Activated naive CD4-positive, alpha-beta T cell treated with anti-CD3 and anti-CD28 coated beads, Interleukin-2, amount 50 U/mL, for 72 hours (primary cell): ENCODE measurements at places on chromosomes 5 and 9.

DNA sequence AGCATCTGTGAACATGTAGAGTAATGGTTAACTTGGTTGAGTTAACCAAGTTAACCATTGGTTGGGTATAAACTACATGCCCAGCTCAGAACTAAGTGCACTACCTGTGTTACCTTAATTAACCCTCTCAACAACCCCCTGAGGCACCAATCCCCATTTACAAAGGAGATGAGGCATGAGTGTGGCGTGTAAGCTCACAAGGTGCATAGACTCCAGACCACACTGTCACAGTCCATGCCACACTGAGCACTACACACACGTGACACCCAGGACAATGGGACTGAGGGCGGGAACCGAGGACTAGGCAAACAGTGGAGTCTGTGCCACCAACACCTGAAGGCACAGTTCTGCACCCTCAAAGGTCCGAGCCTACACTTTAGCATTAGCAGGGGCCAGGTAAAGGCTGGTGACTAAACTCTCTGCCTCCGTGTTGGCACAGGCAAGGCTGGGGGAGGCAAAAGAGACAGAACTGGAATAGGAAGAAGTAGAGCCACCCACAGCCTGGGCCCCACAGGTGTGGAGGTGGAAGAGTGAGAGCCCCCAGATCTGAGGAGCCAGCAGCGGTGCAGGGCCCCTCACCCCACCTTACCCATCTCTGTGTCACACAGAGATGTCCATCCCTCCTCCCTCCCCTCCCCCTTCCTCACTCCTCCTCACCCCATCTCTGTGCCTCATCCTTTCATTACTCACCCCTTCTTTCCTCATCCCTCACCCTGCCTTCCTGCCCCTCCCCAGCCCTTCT is 2.2 kb upstream of the DNAJB5 start:
- no peak for DNase-seq

GRCh38 chr9:109969573-109970237 is 189.7 kb downstream of the PALM2AKAP2 start:
- DNase-seq = no peak

GRCh38 chr5:162752612-162753011 is 684.8 kb upstream of the CCNG1 start:
- no peak for DNase-seq

GRCh38 chr5:161481922-161482321 is 64.6 kb downstream of the GABRB2 start:
- no peak for DNase-seq

DNA sequence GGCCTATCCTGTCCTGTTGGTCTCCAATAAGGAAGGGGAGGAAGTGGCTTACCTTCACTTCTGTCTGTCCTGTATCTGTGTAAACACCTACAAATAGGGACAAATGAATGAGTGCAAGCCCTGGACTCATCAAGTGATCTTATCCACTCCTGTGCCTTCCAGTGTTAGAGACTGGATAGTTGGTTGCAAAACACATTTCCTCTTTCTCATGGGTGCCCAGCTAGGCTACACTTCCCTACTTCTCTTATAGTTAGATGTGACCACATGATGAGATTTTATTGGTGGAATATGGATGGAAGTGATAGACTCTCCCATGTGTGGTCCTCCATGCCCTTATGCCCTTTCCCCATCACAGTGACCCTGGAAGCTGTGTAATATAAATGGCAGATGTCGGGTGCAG is 16.9 kb upstream of the PFDN1 start:
- no peak for DNase-seq

- DNase-seq = no peak
These were observed 225.7 kb downstream of the FSTL4 start for GRCh38 chr5:133386662-133387061.
